Naive thymus-derived CD8-positive, alpha-beta T cell (primary cell): ENCODE measurements at places on chromosomes 3 and 15. TPM values are rescaled to one million over a fixed set of nuclear protein-coding genes. Genes with fewer than 3 reads are reported as not detected.

- no peak for DNase-seq
Measured at GRCh38 chr3:45679805-45680204, 9.4 kb upstream of the SACM1L start.

GRCh38 chr3:66413151-66413751 lies 87.6 kb downstream of the LRIG1 start:
- no peak for DNase-seq

Gene ERICH6
- polyA plus RNA-seq: 0.60 TPM

Gene CORO2B
- not detected for polyA plus RNA-seq

Gene AGBL1
- not detected for polyA plus RNA-seq
